ENCODE measurements at places on chromosomes 5 and 9. TPM values are rescaled to one million over a fixed set of nuclear protein-coding genes. Genes with fewer than 3 reads are reported as not detected.

Gene GPRIN1
- total RNA-seq, result 10.8 TPM

Gene PCDHGC4
- total RNA-seq, result 4.0 TPM

Gene CAMK2A
- total RNA-seq, result 0.15 TPM

Gene KCNIP1
- total RNA-seq, result 0.24 TPM

Gene PFN3
- total RNA-seq, result not detected

Gene MARCOL
- not detected for total RNA-seq
